ENCODE measurements at places on chromosomes 1 and 21. TPM values are rescaled to one million over a fixed set of nuclear protein-coding genes. Genes with fewer than 3 reads are reported as not detected.

The OR2T2 gene
- not detected for total RNA-seq

The STMN1 gene
- 99.9 TPM for total RNA-seq

The LCE7A gene
- total RNA-seq, result not detected

The KCNQ4 gene
- under 0.01 TPM for total RNA-seq

The C4BPA gene
- total RNA-seq, result not detected

The CCDC190 gene
- total RNA-seq, result 0.43 TPM

The HAPLN2 gene
- total RNA-seq, result not detected

The S100A4 gene
- total RNA-seq, result 165 TPM

The ZDHHC18 gene
- 16.4 TPM for total RNA-seq

The KRTAP24-1 gene
- not detected for total RNA-seq

The KLHDC7A gene
- not detected for total RNA-seq

- DNase-seq, result no peak
These were observed 2.0 kb downstream of the NPL start for GRCh38 chr1:182791281-182792179.

- DNase-seq, result no peak
These were observed 59.0 kb downstream of the NFASC start for GRCh38 chr1:204929487-204930154.

- DNase-seq, result no peak
These were observed 3.5 kb upstream of the SPEN start for GRCh38 chr1:15843826-15844572.

DNA sequence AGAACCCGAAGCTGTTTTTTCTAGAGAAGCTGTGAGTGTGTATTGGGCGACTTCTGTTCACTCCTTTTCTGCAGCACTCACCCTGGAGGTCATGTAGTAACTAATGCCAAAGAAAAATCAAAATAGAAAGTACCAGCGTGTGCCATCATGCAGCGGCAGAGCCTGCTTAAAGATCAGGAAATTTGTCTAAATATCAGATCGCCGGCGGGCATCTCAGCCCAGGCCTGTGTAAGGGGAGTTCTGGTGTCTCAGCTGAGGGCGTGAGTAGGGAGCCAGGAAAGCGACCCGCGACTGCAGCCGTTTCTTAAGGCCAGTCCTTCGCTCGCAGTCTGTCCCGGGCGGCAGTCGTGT lies 768 bp downstream of the EDARADD start:
- DNase-seq, result peak; percentile 12

- DNase-seq, result no peak
These were observed 102.6 kb downstream of the APP start for GRCh38 chr21:26067836-26068594.

DNA sequence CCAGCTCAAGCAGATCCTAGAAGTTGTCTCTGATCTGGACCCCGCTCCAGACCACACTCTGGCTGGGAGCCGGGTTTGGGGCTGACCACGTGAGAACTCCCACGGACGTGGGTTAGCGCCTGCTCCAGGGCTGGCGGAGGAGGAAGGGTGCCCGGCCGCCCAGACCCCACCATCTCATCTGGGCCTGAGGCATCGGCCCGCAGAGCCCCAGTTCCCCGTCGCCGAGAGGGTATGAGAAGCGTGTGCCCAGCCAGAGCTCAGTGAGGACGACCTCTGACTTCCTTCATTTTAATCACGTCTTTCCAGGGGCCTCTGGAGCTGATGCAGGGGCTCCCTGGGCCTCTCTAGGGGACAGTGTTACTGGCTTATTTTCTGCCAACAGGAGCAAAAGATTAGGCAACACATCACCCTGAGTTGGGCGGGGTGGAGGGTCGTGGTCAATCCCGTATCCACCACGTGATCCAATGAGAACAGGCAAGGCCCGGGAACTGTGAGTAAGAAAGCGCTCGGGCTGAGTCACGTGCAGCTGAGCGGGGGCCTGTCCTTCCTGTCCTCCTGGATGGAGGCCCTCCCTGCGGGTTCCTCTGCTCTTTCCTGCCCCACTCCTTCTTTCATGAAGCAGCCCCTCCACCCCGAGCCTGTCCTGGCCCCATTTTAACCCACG lies 81.1 kb downstream of the SIK1 start:
- DNase-seq, result peak; percentile 94

- no peak for DNase-seq
These were observed 12.1 kb downstream of the TTC34 start for GRCh38 chr1:2789164-2789985.

GRCh38 chr1:40845895-40846294 lies 16.3 kb downstream of the CITED4 start:
- DNase-seq, result no peak

GRCh38 chr1:84632673-84633434 lies 57.4 kb downstream of the SSX2IP start:
- DNase-seq, result peak; percentile 60

GRCh38 chr1:205450448-205450847 lies 5.4 kb downstream of the BLACAT1 start:
- DNase-seq, result no peak

DNA sequence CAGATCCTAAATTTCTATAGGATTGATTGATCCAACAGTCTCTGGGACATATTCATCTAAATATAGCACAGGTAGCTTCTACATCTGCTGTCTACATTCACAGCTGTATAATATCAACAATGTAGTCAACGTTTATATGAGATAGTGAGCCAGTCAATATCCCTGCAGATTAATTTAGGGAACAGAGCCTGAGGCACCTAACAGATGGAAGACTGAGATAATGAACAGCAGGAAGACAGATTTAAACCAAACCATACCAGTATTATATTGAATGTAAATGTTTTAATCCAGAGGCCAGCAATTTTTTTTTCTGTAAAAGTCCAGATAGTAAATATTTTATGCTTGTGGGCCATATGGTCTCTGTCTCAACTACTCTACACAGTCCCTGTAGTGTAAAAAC lies 2072.4 kb downstream of the MRPL39 start:
- DNase-seq, result no peak

DNA sequence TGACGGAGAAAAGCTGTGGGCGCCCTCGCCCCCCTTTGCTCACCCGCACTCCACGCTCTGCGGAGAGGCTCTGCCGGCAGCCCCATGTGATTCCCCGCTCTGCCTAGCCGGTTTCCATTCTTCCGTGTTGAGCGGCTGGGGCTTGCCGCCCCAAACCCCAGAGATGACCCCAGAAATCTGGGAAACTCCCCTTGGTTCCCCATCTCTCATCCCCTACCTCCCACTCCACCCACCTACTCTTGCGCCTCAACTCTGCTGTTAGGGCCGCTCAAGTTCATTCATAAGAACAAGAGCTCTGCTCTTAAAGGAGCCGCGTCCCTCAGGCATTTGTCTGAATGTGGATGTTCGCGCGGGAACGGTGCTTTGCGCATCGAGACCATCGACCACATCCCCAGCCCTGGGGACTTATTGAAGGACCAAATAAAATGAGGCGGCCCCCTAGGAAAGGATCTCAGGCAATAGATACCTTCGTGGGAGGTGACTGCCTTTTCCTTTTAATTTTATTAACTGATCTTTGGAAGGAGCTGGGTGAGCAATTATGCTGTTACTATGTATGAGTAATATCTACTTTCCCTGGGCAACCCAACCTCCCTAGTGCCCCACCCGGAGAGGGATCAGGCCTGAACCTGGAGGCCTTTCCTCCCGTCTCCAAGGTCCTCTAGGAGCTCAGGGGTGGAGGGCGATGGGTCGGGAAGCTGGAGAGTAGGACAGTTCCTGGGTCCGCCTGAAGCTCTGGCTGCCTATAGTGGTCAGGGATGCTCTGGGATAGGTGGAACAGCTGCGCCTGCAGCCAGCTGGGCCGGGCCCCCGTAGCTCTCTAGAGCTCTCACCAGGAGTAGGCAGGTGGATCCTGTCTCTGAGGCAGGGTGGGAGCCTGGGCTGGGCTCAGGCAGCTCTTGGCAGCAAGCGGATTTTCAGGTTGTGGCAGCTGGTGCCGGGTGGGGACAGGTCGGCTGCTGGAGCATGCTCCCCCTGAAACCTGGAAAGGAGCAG lies 898 bp downstream of the MFSD2A start:
- DNase-seq, result peak; percentile 43

DNA sequence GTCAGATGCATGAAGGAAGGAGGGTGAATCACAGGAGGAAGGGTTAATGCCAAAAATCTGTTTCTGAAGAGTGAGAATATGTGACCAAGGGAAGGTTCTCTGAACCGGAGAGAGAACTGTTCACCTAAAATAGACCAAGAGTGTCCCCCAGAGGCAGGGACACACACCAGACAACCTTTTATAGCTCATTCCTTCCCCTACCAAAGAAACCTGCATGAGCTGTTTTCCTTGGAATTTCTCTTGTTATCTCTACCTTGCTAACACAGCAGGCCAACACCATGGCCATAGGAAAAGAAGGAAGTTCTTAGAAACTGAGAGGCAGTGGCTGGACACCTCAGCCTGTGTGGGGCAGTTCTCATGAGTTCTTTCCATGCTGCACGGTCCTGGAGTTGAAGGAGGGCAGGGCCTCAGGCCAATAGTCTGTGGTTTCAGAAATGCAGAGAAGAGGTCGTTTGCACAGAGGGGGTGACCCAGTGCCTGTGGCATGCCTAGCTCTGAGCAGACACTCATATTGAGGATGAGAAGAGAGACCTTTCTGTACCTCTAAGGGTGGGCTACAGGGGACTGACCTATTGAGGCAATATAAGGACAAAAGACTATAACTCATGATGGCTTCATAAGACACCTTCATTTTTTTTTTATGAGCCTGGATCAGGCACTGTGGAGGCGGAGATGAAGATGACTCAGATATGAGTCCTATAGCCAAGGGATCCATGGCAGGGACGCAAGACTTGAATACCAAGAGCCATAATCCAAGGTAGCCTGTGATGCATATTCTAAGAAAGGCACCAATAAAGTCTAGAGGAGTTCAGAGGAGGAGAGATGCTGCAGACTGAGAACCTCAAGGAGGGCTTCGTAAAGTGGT lies 39.4 kb downstream of the IGFN1 start:
- DNase-seq, result no peak

GRCh38 chr1:231750296-231750695 lies 123.7 kb downstream of the DISC1 start:
- no peak for DNase-seq

DNA sequence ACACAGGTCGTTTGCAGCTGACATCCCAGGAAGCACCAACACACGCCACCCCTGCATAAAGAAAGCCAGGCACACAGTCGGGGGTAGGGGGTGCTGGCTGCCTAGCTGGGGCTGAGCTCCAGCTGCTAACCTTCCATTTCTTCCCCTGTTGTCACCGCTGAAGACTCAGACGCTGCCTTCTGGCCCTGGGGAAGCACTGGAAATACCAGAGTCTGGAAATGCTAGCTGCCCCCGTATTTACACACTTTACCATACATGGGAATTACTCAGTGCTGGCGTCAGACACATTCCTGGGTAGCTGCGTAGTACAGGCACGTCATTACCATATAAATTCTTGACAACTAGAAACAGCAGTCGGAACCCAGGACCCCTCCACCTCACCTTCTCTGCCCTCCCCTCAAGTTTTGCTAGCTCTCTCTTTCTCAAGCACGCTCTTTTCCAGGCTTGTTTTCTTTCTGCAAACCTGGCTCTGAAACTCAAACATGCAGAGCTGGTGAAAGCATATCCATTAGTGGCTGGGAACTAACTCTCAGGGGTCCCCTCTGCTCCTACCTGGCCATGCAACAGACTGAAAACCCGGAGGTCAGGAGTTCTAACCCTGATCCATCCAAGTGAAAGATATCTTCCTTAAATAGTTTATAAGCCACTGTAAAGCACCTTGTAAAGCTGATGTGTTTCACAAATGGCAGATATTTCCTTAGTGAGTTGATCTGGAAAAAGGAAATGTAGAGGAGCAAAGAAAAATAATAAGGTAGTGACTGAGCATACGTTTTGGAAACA lies 3.3 kb downstream of the CSRP1 start:
- DNase-seq, result peak; percentile 99

DNA sequence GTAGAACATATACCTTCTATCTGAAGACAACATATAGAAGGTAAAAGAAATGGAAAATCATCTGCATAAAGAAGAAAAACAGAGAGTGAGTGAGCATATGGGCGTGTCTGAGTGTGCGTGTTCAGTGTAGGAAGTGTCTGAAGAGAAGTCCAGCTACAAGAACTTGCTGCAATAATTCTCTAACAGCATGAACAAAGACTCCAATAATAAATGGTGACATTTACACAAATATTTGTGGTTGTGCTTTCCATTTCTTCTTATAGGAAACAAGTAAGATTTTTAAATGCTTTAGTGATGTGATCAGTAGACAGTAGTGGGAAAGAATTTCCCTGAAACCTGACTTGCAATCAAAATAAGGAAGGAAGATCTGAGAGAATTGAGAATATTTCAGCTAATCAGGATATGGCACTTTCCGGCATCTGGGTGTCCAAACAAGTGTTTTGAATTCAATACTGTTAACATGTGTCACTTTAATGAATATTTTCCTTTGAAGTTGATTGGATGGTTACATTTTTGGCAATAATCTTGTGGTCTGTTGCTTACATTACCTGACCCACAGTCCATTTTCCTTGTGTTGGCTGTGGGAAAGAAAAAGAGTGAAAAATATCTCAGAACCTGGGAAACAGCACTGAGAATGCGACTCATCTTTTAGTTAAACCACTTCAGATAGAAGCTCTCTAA lies 154.0 kb downstream of the TGFB2 start:
- peak; percentile 90 for DNase-seq

GRCh38 chr1:117562581-117563491 lies 43.0 kb upstream of the TENT5C start:
- DNase-seq, result no peak

DNA sequence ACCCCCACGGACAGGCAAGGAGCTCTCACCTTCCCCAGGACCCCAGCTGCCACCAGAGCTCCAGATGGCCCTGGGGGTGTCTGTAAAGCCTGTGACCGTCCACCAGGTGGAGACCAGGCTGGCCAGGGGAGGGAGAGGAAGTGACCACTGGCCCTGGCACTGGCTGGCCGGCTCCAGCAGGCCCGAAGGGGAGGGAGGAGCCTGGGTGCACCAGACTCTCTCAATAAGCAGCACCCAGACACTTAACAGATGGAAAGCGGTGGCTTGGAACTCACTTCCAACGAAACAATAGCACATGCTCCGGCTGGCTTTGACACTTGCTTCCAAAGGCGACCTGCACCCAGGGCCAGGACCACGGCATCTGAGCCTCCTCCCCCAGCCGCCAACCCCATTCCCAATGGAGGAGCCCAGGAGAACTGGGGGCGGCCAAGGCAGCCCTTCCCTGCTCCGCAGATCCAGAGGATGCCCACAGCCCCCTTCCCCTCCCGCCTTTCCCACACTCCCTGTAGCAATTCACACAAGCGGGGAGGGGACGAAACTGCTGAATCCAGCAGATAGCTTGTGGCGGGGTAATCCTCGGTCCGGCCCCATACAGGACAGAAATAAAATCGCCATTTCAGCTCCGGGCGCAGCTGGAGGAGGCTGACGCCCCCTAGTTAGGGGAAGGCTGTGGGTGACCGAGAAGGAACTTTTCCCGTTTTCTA lies 742 bp upstream of the PDE9A start:
- DNase-seq, result peak; percentile 76

GRCh38 chr1:220325306-220325995 lies 53.2 kb upstream of the RAB3GAP2 start:
- no peak for DNase-seq

DNA sequence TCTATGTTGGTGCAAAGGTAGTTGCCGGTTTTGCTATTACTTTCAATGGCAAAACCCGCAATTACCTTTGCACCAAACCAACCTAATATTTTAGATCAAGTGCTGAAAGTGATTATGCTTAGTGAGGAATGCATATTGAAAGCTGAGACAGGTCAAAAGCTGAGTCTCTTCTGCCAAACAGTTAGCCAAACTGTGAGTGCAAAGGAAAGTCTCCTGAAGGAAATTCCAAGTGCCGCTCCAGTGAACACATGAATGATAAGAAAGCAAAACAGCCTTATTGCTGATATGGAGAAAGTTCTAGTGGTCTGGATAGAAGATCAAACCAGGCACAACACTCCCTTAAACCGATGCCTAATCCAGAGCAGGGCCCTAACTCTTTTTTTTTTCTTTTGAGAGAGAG lies 83.1 kb upstream of the ERRFI1 start:
- no peak for DNase-seq

Data from fibroblast of villous mesenchyme (primary cell).